ENCODE measurements at places on chromosomes 11 and 22.

GRCh38 chr11:109046284-109046992 is 375.6 kb upstream of the C11orf87 start:
- DNase-seq: peak; percentile 20

- no peak for DNase-seq
Measured at GRCh38 chr22:36761553-36762240, 14.2 kb downstream of the IFT27 start.

DNA sequence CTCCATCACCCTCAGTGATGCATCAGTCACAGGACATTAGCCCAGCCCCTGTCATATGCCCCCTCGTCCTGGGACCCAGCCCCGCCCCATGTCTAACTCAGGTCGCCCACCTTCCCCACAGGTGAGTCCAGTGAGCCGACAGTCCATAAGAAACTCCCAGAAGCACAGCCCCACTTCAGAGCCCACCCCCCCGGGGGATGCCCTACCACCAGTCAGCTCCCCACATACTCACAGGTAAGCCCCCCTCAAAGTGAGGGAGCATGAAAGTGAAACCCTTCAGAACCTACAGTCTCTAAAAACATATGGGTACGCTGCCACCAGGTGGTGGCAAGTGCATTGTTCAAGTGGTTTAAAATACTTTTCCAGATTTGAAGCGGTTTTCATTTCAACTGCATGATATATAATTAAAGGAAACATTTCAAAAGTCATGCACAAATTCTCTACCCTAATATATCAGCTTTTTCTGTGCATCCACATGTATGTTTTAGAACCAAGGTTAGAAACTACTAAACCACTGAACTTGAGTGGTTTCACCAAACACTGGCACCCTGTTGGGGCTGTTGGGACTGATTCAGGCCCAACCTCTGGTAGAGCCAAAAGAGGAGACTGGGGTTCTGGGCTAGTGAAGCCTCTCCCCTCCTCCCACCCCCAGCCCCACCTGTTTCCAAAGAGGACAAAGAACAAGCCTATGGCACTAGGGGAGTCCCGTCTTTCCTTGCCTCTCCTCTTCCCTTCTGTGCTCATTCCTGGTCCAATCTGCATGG is 17.3 kb downstream of the EPS8L2 start:
- peak; percentile 57 for DNase-seq

GRCh38 chr22:40423882-40424640 is 53.7 kb downstream of the SGSM3 start:
- DNase-seq: no peak

DNA sequence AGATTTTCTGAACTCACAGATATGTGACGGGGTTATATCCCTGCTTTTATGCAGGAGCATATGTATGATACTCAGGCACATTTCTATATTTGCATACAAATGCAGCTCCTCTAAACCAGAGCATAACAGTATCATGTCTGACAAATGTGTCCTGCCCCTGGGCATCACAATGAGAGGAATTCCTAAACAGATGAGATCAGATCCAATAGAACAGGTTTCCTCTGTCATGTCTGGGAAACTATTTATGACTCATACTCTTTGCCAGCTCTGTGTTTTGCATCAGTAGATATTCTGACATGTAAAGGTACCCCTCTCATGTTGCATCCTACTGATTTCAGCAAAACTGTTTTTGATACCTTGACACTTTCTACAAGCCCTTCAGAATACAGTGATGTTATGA is 29.4 kb downstream of the SYT9 start:
- no peak for DNase-seq

DNA sequence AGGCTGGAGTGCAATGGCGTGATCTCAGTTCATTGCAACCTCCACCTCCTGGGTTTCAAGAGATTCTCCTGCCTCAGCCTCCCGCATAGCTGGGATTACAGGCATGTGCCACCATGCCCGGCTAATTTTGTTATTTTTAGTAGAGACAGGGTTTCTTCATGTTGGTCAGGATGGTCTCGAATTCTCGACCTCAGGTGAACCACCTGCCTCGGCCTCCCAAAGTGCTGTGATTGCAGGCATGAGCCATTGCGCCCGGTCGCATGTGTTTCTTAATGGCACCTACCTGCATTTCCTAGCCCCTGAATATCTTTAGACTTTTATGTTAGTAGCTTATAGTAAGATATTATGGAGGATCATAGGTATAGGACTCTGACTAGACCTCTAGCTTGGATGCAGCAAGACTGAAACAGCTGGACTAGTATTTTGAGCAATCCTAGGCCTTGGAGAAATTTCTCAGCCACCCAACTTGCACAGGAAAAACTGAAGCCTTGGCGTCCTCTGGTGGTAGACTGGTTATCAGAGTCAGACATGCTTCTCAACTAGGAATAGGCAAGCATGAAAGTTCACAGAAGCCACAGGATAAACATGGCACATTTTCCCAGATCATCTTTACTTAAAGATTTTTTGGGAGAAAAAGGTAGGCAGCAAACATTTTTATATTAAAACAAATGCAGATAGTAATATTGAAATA is 22.7 kb upstream of the C1QTNF4 start:
- DNase-seq: peak; percentile 60

DNA sequence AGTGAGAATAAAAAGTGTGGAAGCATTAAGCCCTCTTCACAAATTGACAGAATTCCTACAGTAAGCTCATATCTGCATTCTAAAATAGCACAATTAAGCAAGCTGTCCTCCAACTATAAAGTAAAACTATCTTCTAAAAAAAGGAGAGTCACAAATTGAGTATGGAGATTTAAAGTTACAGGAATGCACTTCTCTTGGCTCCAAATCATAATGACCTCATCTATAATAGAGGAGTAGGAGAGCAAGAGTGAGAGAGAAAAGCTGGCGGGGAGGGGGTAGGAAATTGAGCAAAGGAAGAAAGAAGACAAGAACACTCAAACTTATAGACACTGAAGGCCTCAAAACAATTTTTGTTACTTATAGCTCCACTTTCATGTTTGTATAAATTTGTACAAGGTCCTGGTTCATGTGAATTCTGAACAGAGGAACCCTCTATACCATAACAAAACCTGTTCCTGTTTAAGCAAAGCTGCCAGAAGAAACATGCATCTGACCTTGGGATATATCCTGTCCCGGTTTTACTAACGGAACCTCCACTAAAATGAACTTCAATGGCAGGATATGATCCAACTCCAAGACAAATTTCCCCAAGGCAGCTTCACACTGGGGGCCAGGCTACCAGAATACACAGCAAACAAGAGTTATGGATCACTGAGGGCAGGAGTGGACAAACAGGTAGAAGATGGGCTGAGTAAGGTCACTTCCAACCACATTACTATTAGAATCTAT is 37.2 kb downstream of the SLC35F2 start:
- DNase-seq: no peak

- DNase-seq: peak; percentile 59
Measured at GRCh38 chr11:113553235-113553634, 78.0 kb upstream of the DRD2 start.

DNA sequence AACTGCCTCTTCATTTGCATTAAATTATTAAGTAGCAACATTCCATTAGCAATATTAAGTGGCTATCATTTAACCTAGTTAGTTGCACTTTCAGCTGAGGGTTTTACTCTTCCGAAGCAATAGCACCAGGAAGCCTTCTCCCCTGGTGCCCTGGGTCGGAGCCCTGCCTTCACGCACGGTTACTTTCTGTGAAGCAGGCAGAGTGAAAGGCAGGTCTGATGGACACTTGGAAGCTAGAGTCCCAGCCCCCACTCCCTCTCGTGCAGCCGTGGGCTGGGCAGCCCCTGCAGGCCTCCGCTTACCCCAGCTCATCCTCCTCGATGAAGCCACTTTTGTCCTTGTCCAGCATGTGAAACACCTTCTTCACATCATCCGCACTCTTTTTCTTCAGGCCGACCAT is 2.0 kb downstream of the PVALB start:
- DNase-seq: no peak

DNA sequence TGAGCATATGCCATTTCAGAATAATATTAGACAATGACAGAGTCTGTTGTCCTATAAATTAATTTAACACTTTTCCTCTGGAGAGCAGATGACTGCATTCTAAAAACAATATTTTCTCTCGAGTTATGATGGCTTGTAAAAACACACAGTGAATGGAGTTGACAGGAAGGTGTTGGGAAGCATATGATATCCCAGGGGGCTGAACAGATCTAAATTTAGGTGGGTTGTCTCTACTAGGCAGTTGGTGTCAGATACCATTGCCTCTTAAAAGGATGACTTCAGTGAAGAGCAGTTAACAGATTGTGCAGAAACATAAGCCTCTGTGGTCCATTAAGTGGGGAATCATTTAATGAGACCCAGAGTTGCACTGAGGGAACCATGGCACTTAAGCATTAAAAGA is 30.7 kb downstream of the SVIP start:
- no peak for DNase-seq

DNA sequence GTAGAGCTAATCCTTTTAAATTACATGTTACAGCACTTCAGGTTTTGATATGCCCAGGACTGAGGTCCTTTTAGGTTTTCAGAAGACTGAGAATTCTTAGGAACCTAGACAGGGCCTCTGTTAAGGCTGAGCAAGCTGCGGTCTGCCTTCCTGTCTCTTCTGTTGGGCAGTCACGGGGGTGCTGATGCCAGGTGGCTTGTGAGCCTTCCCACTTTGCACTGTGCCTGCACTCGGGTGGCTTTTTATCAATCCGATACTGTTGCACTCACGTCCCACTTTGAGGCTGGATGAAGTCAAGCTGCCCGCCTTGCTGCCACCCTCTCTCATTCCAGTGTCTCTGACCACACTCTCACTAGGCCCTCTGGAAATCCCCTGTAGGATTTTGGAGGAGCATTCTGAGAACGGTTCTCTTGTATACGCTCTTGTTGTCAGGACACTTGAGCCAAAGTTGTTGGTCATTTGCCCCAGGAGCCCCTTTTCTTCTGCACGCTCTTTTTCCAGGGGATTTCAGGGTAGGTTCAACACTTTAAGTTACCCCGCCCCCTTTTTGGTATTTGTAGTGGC is 141.8 kb downstream of the TEAD1 start:
- no peak for DNase-seq

DNA sequence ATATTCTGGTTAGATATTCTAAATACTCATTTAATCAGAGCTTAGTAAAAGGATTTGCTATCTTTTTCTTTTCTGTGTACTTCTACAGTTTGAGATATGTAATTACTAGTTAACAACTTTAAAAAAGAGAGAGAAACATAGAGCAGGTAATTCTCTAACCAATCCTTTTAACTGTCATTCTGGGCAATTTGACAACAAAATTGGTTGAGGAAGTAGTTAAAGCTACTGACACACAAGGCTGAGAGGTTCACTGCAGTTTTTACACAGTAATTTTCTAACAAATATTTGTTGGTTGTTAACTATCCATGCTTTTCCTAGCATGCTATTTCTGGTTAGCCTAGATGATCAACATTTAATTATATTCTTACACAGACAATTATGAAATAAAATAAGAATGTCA is 3.6 kb downstream of the SOX6 start:
- no peak for DNase-seq

DNA sequence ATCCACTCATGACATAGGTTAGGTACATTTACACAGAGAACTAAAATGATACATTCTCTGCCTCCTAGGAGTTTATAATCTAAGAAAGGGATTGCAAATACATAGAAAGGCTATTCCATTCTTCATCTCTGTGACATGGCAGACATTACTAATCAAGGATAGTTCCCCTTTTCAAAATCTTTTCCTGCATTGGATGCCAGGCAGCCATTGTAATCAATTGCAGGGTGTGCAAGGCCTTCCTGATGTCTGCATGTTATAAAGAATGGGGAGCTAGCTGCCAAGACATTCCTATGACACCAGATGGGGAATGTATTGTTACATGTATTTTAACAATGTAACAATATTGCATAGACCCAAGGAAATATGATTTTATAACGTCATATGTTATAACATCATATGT is 82.0 kb downstream of the KIRREL3 start:
- no peak for DNase-seq

- DNase-seq: no peak
Measured at GRCh38 chr22:26735019-26735409, 77.6 kb downstream of the MIAT start.

GRCh38 chr11:28913883-28914282 is 805.7 kb downstream of the METTL15 start:
- no peak for DNase-seq

DNA sequence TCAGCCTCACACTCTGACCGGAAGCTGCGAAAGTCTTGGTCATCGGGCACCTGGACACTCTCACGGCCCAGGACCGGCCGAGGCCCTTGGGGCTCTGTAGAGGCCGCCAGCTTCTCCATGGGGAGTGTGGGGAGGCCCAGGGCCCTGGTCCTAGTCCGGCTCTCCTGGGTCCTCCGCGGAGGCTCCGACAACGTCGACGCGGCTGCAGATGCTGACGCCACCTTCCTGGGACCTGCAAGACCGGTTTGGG is 12.9 kb downstream of the STARD10 start:
- no peak for DNase-seq

GRCh38 chr11:121534131-121535093 is 81.6 kb upstream of the SORL1-AS1 start:
- no peak for DNase-seq

- DNase-seq: no peak
Measured at GRCh38 chr11:26858098-26858497, 135.8 kb upstream of the FIBIN start.

DNA sequence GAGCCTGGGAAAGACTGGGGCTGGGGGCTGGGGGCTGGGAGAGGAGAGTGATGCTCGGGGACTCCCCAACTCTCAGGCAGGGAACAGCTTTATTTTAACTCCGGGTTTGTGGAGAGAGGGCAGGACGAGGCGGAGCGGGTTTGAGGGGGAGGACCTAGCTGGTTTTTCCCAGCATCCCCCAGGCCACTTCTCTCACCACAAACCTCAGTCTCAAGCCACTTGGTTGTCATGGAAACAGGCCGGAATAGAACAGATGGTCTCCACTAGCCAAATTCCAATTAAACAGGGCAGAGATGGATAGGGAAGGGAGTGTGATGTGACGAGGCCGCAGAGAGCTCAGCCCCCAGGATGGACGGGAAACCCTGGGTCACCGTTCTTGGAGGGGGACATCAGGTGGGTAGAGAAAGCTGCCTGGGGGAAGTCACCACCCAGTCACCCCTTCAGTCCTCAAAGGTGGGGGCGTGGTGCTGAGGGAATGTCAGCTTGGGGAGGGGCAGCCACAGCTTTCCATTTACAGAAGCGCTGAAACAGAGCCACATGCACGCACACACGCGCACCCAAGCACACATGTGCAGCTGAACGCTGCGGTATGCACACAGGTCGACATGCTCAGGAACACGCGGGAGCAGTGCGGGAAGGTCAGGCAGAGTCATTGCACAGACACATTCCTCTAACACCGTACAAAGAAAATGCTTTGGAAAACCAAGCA is 19.2 kb downstream of the NECTIN1 start:
- peak; percentile 95 for DNase-seq

DNA sequence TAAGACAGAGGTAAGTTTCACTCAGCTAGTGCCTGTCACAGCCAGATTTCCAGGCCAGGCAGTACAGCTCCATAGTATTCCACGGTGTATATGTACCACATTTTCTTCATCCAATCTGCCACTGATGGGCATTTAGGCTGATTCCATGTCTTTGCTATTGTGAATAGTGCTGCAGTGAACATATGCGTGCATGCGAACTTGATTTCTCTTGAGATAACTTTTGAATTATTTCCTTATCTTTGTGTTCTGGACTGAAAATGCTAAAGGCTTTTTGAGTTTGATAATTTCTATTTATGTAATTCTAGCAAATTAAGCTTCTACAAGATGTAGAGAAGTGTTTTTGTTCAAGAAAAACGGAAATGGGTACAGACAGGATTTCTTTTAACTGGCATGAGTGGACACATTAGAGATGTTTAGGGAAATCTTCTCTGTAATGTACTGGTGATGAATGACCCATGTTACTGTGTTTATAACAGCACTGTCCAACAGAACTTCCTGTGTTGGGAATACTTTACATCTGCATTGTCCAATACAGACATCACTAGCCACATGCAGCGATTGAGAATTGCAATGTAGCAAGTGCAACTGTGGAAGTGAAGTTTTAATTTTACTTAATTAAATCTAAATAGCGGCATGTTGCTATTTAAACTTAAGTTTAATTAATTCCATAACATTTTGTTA is 151.3 kb downstream of the CADM1 start:
- no peak for DNase-seq
